ENCODE measurements at places on chromosomes 11 and 22.

DNA sequence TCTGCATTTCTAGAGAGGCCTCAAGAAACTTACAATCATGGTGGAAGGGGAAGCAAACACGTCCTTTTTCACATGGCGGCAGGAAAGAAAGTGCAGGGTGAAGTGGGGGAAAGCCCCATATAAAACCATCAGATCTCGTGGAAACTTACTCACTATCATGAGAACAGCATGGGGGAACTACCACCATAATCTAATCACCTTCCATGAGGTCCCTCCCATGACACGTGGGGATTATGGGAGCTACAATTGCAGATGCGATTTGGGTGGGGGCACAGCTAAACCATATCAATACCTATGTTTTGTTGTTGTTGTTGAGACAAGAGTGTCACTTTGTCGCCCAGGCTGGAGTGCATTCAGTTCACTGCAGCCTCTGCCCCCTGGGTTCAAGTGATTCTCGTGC, 29.9 kb downstream of the SFI1 start:
- no peak for DNase-seq

DNA sequence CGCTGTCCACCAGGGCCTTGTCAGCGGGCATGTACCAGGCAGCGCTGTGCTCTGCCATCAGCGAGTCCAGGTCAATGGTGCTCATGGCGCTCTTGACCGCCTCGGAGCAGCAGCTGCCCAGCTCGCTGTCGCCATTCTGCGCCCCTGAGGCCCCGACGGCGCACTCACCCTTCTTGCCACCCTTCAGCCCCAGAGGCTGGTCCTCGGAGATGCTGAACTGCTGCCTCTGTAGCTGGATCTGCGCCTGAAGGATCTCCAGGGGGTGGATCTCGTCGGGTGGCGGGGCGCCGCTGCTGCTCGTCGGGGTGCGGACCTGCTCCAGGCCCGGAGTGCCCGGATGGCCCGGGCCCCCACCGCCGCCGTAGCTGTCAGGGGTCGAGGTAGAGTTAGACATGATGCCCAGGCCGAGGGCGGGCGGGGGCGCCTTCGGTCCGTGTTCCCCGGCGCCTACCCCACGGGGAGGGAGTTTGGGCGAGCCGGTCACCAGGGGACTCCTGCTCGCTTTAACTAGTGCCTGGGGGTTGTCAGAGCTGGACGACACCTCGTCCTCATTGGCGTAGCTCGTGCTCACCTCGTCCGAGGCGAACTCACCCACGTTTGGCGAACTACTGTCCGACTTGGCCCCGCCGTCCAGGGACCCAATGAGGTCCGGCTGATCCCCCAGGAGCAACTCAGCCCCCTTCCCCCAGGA, 4.6 kb downstream of the MN1 start:
- no peak for DNase-seq

- no peak for DNase-seq
Measured at GRCh38 chr11:130000552-130001176, 2.0 kb downstream of the PRDM10 start.

GRCh38 chr22:44331881-44332714, 19.3 kb upstream of the SHISAL1 start:
- DNase-seq, result peak; percentile 22

DNA sequence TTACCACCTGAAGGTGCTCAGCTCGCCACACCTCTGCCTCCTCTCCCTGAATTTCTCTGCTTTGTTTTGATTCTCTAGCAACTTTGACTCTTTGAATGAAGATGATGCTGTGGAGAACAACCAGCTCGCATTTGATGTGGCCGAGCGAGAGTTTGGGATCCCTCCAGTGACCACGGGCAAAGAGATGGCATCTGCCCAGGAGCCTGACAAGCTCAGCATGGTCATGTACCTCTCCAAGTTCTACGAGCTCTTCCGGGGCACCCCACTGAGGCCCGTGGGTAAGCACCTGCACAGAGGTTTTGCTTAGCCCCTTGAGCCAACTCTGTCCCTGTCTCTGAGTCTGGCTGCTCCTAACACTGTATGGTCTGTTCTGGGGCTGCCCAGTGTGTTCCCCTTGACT, 115.7 kb downstream of the MICAL2 start:
- no peak for DNase-seq

GRCh38 chr11:112769170-112769569, 192.1 kb upstream of the NCAM1 start:
- DNase-seq, result no peak

DNA sequence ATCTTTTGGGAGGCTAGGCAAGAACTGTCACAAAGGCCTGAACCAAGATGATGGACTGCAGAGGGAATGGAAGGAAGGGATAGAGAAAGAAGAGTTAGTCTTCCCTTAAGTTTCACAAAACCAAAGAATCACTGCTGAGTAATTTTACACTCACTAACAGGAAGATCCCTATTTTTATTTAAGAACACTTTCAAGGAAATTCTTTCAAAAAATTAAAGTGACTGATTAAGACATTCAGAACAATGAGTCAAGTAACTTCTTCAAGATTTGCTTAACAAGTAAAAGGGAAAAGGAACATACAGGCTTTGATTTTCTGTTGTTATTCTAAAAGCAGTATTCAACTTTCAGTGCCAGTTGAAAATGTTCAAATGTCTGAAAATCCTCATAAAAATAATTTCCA, 3.1 kb downstream of the PITPNB start:
- no peak for DNase-seq

- no peak for DNase-seq
Measured at GRCh38 chr11:45388472-45388871, 102.3 kb upstream of the SYT13 start.

GRCh38 chr11:2250041-2250440, 20.3 kb downstream of the ASCL2 start:
- no peak for DNase-seq

DNA sequence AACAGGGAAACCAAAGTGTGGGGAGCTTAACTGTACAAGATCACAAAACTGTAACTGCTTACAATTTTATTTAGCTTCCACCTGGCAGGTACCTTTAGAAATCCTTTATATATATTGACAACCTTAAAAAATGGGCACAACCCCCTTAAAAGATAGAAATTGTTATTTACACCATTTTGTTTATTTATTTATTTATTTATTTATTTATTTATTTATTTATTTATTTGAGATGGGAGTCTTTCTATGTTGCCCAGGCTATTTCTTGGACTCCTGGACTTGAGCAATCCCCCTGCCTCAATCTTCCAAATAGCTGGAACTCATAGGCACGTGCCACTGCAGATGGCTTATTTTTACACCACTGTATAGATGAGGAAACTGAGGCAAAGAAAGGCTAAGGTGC, 74.5 kb downstream of the INSC start:
- DNase-seq, result no peak

- DNase-seq, result no peak
Measured at GRCh38 chr22:23250056-23250784, 69.9 kb downstream of the BCR start.

DNA sequence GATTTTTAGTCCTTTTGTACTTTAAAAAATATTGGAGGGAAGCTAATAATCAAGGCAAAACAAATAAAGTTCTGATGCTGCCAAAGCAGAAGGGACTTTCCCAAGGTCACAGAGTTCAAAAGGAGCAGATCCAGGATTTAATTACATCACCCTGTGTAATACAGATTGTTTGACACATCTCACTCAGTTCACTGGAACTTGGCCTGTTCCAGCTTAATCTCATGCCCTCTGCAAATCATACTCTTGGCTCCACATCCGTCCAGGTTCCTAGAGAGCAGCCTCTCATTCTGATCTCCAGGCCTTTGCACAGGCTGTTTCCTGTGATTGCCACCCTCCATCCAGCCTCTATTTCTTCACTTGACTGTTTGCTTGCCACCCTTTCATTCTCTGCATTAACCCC, 151.7 kb downstream of the SPON1 start:
- DNase-seq, result no peak

GRCh38 chr22:30864441-30865420, 103.8 kb downstream of the MORC2 start:
- no peak for DNase-seq

Data from KBM-7 (cell line).